ENCODE measurements at places on chromosomes 6 and 20. TPM values are rescaled to one million over a fixed set of nuclear protein-coding genes. Genes with fewer than 3 reads are reported as not detected.

The FNDC11 gene
- 0.50 TPM for total RNA-seq

DNA sequence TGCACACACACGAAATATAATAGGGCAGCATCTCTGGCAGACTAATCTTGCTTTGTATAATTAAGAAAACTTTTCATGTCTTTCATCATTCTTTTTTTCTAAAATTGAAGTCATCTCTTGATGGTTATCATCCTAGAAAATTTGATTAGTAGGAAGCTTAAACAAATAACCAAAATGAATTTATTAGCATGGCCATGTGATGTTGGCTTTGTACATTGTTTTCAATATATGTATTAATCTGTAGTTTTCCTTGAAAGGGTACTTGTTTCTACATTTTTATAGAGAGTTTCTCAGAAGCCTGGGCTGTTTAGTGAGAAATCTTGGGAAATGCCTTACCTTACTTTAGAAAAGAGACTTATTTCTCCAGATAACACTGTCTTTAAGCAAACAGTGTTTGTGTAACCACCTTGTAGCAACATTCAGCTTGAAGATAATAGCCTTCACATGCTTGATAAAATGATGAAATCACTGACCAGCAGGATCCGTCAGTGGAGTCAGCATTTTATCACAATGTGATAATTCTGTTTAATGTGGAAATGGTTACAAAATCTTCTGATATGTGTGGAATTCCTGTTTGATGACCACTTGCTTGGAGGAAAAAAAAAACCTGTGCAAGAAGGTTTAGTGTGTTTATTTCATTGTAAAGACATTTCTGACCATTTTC, 147.8 kb downstream of the MACROD2 start:
- no peak for DNase-seq

The KIF13A gene
- 0.33 TPM for total RNA-seq

The TREML2 gene
- total RNA-seq, result 0.36 TPM

The TGM3 gene
- not detected for total RNA-seq

DNA sequence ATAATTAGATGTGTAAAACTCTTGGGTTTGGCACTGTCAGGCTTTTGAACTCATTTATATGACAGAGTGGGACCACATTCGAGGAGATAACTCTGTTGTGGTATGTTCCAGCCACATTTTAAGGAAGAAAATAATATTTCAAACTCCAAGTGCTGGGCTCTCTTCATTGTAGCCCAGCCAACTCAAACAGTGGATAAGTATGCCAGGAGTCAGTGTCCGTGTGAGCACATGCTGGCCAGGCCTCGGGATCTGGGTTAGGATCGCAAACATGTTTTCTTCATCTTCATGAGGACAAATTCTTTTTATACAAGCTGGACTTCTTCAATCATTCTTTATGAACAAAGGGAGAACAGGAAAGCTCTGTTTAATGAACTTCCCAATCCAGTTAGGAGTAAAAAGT, 497.5 kb downstream of the MAFB start:
- no peak for DNase-seq

DNA sequence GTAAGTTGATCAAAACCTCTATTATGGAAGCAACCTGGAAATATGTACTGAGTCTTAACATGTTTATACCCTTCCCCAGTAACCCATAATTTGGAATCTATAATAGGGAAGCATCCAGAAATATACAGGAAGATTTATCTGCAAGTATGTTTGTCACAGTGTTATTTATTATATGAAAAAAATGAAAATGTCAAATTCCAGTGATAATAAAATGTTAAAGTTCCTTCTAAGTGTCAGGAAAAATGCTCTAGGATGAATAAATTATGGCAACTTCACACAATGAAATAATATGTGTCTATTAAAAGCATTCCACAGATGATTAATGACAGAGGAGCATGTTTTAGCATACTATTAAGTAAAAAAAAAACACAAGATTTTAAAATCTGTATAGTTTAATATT, 237.7 kb upstream of the PRND start:
- no peak for DNase-seq

DNA sequence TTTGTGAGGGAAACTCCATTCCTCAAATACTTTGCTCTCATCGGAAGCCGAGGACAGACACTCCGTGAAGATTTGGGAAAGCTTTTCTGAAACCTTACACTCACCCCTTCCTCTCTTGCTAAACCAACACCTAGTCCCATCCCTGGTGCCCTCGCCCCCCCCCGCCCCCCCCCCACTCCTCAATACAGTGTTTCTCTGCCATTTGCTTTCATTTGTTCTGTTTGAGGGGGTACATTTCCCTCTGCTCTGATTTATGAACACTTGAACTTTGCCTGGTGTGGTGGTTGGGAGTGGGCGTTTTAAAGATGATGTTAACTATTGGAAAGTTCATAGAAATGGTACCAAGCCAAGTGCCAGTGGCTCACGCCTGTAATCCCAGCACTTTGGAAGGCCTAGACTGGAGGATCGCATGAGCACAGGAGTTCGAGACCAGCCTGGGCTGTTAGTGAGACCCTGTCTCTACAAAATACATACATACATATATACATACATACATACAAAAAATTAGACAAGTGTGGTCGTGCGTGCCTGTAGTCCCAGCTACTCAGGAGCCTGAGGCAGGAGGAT, 1.1 kb downstream of the RAB32 start:
- no peak for DNase-seq

GRCh38 chr6:72825315-72825911, 203.5 kb downstream of the KCNQ5 start:
- DNase-seq, result no peak

- DNase-seq, result no peak
Observed at GRCh38 chr20:37558306-37558705, 30.6 kb upstream of the BLCAP start.

DNA sequence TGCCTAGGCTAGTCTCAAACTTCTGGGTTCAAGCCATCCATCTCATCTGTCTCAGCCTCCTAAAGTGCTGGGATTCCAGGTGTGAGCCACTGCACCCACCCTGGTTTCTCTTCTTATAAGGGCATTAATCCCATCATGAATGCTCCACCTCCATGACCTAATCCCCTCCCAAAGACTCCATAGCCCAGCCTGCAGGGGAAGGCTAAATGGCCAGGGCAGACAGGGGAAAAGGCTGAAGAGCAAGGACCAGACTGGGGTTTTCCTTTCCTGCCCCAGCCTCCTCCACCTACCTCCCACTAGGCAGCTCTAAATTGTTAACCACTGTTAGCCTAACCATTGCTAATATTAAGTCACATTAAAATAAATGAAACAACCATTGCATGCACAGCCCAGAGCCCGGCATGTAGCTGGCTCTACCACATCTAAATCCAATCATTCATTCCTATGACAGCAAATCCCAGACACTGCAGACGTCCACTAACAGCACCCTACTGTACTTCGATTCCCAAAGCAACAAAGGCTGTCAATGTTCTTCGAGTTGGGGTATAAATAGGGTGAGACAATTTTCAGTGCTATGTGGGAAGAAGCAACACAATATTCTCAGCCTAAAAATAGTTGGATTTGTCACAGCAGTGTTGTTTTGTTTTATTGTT, 243.2 kb upstream of the ARID1B start:
- DNase-seq, result no peak

DNA sequence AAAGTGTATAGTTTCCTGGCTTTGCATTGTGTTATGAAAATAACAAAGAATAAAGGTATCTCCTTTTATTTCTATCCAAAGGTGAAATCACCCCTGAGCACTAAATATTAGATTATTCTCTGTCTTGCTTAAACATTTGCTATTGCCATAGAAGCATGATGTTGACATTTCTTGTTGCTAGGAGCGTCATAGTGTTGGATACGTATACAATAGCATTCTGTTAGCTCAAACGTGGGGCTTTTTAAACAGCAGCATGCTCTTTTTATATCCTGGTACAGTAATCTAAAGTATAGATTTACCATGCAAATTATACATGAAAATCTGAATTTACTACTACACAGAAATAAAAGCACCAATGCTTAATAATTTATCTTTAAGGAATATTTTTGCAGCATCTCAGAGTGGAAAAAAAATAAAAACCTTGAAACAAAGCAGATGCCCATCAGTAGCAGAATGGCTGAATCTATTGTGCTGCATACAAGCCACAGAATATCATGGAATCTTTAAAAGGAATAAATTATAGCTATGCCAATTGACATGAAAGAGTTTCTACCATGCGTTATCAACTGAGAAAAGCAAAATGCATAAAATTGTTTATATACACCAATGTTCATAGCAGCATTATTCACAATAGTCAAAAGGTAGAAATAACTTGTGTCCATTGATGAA, 9.6 kb upstream of the HSF2 start:
- no peak for DNase-seq

GRCh38 chr6:81865712-81866111, 113.2 kb upstream of the TENT5A start:
- no peak for DNase-seq

- no peak for DNase-seq
Observed at GRCh38 chr6:13865141-13865540, 50.8 kb upstream of the MCUR1 start.

The TBXT gene
- not detected for total RNA-seq

DNA sequence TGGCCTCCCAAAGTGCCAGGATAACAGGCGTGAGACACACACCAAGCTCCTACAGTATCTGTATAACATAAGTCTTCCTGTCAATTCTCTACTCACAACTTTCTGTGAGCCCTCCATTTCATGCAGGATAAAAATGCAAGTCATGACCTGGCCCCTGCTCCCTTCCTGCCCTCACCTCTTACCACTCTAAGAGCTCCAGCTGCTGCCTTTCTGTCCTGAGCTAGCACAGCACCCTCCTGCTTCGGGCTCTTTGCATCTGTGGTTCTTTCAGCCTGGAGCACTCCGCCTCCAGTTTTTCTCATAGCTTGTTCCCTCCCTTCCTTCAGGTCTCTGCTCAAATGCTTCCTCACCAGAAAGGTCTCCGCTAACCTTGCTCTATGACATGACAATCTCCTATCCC, 23.7 kb upstream of the TRPC4AP start:
- no peak for DNase-seq

DNA sequence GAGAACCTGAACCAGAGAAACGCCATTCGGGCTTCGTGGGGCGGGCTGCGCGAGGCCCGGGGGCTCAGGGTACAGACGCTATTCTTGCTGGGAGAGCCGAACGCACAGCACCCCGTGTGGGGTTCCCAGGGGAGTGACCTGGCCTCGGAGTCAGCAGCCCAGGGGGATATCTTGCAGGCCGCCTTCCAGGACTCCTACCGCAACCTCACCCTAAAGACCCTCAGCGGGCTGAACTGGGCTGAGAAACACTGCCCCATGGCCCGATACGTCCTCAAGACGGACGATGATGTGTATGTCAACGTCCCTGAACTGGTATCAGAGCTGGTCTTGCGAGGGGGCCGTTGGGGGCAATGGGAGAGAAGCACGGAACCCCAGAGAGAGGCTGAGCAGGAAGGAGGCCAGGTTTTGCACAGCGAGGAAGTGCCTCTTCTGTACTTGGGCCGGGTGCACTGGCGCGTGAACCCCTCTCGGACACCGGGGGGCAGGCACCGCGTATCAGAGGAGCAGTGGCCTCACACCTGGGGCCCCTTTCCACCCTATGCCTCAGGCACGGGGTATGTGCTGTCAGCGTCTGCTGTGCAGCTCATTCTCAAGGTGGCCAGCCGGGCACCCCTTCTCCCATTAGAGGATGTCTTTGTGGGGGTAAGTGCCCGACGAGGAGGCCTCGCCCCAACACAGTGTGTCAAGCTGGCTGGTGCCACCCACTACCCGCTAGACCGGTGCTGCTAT, 904 bp downstream of the B3GALT4 start:
- peak; percentile 63 for DNase-seq

DNA sequence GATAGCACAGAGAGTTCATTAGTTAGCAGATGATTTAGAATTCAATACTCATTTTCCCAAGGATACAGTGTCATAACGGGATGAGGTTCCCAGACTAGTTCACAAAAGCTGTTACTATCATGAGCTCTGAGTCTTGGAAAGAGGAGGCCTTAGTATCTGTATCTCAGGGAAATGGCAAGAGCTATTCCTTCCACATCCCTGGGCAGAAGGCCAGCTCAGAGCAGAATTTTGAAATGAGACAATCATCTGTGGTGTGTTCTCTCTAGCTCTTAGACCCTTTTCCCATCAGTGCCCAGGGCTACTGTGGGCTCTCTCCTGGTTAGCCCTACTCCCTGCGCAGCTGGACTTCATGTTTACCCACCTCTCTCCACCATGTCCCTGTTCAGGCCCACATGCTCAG, 64.5 kb downstream of the JAG1 start:
- no peak for DNase-seq

GRCh38 chr20:6575912-6576401, 191.5 kb upstream of the BMP2 start:
- no peak for DNase-seq

DNA sequence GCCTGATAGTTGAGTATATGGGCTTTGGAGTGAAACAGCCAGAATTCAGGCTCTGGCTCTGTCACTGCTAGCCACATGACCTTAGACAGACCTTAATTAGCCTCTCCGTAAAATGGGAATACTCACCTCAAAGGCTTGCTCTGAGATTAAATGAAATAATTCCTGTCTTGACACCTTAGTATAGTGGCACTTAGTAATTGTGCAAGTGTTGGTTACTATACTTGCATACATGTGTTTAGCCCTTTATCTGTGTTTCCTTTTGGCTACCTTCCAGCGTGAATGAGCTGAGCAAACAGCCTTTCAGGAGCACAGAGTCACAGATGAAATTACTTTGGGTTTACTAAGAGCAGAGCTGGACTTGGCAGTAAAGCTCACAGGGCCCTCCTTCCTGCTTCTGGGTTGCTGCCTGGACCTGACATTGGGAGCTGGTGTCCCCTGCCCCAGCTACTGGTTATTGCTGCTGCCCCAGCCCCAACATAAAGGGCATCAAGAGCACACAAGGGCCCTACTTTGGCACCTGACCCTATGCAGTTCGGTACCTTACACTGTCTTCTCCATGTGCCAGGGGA, 32.8 kb downstream of the CD164 start:
- DNase-seq, result no peak

The OPN5 gene
- total RNA-seq, result not detected

The TRDN gene
- not detected for total RNA-seq

The GINM1 gene
- total RNA-seq, result 35.2 TPM

- DNase-seq, result no peak
Observed at GRCh38 chr6:31949926-31950548, 4.1 kb downstream of the CFB start.

GRCh38 chr6:35552285-35552917, 39.7 kb upstream of the TULP1 start:
- peak; percentile 78 for DNase-seq

The PLN gene
- not detected for total RNA-seq

DNA sequence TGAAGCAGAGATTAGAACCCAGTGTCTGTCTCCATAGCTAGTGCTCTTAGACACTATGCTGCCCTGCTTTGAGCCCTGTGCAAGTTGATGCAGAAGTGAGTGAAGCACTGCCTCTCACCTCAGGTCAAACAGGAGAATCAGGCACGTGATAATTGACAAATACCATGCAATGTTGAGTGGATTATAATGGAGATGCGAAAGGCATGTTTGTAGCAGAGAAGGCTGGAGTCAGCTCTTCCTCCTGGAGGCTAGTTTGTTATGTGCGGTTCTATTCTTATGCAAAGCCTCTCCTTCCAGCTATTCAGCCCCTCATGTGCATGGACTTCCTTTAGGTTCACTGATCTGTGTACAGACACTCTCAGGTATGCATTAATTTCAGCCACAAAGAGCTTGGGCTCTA, 108.5 kb downstream of the MANEA start:
- no peak for DNase-seq

The SLC35D3 gene
- not detected for total RNA-seq

The EBF4 gene
- 5.8 TPM for total RNA-seq

The TDRD6 gene
- not detected for total RNA-seq

- no peak for DNase-seq
Observed at GRCh38 chr20:34915749-34916455, 39.5 kb downstream of the ACSS2 start.

The KCNK16 gene
- total RNA-seq, result not detected

Data from CD8-positive, alpha-beta T cell (primary cell).